Daoy (cell line): ENCODE measurements at places on chromosomes 6 and 20.

DNA sequence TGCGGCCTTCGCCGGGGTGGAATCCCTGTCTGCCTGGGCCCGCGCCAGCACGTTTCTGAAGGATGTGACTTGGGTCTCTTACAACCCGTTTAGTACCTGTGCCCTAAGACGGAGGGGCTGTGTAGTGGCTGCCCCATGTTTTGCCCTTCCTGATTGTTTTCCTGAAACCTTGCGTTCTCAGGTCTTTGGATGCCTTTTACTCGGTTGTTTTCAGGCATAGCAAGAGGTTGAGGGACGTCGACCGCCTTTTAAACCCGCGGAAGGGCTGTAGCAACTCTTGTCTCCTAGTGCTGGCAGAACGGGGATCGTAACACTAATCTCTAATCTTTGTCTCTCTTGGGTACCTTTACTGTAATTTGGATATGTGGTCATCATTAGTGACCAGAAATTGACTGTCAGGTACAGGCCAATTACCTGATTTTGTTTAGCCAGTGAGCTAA, 706 bp upstream of the NANP start:
- no peak for DNase-seq

DNA sequence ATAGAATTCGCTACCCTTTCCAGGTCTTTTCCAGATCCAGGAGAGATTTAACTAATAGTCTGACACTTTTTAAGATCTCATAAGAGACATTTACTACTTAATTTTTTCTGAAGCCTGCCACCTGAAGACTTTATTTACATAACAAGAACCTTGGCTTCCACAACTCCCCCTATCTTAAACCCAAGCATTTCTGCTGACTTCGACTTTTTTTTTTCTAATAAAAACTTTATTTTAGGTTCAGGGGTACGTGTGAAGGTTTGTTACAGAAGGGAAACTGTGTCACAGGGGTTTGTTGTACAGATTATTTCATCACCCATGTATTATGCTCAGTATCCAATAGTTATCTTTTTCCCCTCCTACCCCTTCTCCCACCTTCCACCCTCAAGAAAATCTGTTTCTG, 64.9 kb upstream of the OR14J1 start:
- no peak for DNase-seq

DNA sequence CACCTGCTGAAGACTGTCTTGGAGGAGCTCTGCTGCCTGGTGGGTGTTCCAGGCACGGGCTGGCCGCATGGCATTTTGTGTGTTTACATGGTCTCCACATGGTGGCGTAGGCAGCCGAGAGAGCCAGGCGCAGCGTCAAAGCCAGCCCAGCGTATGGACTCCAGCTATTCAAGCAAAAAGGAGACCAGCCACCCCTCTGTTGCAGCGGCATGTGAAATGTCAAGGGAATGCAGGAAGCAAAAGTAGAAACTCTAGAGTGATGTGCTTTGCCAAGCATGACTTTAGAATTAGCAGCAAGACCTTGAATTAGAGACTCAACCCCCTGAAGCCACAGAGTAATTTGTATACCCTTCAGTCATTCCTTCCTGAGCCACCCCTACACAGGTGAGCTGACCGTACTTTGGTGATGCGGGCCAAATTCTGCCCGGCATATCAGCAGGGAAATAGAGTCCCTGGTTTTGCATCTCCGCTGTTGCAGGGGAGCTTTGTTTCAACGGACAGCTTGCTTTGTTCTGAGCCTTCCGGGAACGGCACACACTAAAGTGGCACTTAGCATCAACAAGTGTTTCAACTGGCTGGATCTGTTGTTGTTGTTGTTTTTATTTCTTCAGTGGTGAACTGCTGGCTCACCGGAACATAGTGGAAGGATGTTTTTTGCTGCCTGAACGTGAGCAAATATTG, 48.5 kb downstream of the FNDC1 start:
- no peak for DNase-seq

DNA sequence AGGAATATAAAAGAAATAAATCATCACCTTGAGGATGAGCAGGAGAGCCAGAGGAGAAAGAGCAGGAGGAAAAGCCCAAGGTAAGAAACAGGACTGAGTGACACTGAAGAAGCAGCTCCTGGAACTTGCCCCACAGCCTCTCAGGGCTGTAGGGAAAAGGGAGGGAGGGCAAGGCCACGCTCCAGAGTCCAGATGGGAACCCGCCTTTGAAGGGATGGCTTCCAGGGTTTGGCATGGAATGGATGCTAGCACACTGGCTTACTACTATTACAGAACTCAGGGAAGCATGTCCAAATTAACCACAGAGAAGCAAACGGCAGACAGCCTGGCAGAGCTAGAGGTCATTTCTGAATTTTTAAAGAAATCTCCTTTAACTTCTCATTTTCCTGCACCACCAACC, 26.8 kb downstream of the RALGAPA2 start:
- DNase-seq: no peak

DNA sequence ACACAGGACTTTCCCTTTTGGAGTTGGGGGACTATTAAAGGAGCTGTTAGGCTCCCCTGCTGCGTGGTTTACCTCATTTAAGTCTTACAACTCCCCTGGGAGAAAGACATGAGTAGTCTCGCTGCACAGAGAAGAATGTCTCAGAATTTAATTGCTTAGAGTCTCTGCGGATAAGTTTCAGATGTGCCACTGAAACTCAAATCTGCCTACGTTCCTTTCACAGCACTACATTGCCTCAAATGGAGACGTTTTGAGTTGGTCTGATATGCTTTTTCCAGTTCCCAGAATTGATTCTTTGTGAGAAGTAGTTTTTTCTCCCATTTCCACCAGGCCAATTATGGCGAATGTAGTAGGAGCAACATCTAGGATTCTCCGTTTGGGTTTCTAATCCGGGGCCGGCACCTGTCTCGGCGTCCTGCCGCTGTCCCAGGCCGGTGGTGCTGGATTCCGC, 532 bp upstream of the SLC35F1 start:
- DNase-seq: no peak

GRCh38 chr6:163793011-163793983, 378.8 kb downstream of the QKI start:
- peak; percentile 79 for DNase-seq

DNA sequence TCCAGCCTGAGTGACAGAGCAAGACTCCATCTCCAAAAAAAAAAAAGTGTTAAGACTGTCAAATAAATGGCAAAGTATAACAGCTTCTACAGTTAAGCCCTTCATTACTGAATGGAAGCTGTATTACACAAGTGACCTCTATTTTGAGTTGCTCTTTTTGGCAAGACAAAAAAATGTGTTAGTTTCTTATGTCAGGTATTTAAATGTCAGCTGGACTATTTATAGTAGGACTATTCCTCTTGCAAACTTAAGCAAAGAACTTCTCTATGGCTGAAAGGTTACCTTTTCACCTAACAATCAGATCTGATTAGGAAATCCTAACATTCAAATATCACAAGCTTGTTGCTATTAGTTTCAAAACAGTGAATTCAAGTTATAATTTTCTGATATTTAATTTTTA, 12.4 kb downstream of the UBE2V1 start:
- no peak for DNase-seq

GRCh38 chr6:23735151-23735550, 390.9 kb upstream of the NRSN1 start:
- no peak for DNase-seq

DNA sequence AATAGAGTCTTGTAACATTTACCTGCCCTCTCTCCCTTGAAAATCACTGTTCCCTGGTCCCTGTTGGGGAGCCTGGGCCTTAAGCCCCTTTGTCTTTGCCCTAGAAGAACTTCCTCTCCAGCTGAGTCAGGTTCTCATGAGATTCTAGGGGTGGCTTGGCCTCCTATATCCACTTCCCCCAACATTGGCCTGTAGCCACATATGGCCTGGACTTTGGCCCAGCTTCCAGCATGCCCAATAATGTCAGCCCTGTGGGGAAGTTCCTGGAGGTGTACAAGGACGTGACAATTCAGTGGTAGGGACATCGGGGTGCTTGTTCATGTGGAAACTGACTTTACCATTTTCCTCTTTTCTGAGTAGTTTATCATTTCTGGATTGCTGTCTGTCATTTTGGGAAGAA, 17.2 kb upstream of the MAS1L start:
- no peak for DNase-seq

GRCh38 chr6:152112491-152113261, 305.2 kb downstream of the ESR1 start:
- DNase-seq: no peak

- peak; percentile 37 for DNase-seq
Measured at GRCh38 chr6:14638906-14639761, 521.6 kb downstream of the CD83 start.

DNA sequence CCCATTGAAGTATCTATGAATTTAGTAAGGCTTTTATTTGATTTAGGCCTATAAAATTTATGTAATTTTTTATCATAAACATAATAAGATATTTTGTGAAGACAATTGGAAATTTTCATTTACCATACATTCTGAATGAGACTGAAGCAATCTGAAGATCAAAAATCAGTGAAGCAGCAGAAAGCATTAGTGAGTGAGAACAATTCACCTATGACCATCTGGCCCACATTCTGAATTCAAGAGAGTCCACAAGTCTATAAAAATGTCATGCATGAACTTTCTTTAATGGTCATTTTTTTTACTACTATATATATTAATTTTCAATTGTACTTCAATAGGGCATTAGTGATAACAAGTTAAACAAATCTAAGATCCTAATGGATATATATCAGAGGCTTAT, 1026.6 kb upstream of the MAP3K7 start:
- no peak for DNase-seq

DNA sequence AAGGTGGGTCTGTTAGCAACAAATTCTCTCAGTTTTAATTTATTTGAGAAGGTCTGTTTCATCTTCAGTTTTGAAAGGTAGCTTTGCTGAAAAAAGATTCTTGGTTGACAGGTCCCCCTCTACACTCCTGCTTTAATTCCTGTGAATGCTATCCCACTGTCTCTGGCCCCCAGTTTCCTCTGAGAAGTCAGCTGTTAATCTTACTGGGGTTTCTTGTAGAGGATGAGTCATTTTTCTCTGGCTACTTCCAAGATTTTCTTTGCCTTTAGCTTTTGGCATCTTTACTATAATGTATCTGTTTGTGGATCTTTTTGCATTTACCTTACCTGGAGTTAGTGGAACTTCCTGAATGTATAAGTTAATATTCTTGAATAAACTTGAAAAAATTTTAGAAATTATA, 122.7 kb downstream of the MMS22L start:
- DNase-seq: no peak

- no peak for DNase-seq
Measured at GRCh38 chr6:129507059-129507807, 202.7 kb downstream of the ARHGAP18 start.

DNA sequence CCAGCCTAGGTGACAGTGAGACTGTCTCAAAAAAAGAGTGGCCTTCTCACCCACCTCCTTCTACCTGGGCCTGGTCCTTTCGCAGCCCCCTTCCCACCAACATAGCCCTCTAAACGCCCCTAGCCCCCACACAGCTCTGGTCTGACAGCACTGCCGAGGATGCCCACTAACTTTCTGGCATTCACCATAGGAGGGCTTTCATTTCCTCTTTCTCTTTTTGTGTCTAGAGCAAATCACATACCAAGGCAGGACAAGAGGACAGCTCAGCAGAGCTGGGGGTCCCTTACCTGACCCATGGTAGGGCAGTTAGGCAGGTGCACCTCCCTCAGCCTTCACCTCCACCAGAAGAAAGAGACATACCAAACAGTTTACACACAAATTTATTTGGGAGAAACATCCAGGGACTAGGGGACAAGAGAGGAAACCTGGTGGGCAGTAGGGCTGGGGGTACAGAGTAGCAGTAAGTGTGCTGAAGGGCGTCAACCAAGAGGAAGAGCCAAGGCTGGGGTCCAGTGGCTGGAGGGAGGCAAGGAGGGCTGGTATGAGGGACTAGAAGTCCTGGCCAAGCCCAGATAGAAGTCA, 4.5 kb downstream of the LY6G5C start:
- no peak for DNase-seq

DNA sequence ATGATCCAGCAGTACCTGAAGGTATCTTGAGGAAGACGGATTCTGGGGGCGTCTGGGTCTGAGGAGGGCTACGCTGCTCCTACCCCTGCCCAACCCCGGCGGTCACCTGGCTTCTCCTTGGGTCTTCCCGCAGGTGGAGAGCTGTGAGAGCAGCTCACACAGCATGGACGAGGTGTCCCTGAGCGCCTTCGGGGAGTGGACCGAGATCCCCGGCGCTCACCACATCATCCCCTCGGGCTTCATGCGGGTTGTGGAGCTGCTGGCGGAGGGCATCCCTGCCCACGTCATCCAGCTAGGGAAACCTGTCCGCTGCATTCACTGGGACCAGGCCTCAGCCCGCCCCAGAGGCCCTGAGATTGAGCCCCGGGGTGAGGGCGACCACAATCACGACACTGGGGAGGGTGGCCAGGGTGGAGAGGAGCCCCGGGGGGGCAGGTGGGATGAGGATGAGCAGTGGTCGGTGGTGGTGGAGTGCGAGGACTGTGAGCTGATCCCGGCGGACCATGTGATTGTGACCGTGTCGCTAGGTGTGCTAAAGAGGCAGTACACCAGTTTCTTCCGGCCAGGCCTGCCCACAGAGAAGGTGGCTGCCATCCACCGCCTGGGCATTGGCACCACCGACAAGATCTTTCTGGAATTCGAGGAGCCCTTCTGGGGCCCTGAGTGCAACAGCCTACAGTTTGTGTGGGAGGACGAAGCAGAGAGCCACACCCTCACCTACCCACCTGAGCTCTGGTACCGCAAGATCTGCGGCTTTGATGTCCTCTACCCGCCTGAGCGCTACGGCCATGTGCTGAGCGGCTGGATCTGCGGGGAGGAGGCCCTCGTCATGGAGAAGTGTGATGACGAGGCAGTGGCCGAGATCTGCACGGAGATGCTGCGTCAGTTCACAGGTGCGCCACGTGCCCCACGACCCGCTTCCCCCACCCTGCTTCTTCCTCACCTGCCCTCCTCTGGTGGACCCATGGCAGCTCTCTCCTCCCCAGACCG, 166.9 kb upstream of the RNF24 start:
- DNase-seq: no peak
